ENCODE measurements at places on chromosomes 13 and 19. TPM values are rescaled to one million over a fixed set of nuclear protein-coding genes. Genes with fewer than 3 reads are reported as not detected.

GRCh38 chr19:3389876-3390371 lies 23.5 kb downstream of the NFIC start:
- no peak for DNase-seq

GPR12 gene
- total RNA-seq = not detected

ZNF414 gene
- 26.7 TPM for total RNA-seq

DNA sequence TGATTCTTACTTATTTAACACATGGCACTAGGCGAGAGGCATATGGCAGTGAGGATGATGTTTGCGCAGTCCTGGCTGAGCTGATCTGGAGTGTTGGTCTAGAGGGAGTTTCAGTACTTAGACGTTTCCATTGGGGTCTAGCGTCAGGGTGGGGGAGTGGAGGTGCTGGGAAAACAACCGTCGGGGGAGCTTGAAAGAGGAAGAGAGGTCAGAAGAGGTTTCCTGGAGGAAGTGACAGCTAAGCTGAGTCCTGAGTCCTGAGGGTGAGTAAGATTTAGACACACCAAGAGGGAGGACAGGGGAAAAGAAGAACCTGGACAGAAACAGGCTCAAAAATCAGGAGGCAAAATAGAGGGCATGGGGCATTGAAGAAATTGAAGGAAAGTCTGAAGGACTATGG lies 81.4 kb downstream of the ALOX5AP start:
- DNase-seq = no peak

DNA sequence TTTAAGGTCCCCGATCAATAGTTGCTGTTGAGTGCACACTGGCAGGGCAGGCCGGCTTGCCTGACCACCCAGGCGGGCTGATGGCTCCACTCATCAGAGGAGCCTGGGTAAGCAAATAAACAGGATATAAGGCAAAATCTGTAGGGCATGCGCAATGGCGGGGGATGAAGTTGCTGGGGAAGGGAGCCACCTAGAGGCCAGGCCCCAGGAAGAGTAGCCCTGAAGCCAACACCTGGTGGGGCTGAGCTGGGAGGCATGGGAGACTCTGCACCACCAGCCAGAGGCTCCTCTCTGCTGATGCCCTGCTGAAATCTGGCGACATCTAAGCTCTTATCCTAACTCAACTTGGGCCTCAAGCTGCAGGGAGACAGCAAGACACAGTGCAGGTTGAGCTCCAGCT lies 324.3 kb downstream of the ZNF536 start:
- peak; percentile 67 for DNase-seq

NLRP8 gene
- total RNA-seq = not detected

GGN gene
- 1.3 TPM for total RNA-seq

GRCh38 chr13:38419312-38419873 lies 69.7 kb downstream of the UFM1 start:
- no peak for DNase-seq

LILRA1 gene
- total RNA-seq = not detected

DNA sequence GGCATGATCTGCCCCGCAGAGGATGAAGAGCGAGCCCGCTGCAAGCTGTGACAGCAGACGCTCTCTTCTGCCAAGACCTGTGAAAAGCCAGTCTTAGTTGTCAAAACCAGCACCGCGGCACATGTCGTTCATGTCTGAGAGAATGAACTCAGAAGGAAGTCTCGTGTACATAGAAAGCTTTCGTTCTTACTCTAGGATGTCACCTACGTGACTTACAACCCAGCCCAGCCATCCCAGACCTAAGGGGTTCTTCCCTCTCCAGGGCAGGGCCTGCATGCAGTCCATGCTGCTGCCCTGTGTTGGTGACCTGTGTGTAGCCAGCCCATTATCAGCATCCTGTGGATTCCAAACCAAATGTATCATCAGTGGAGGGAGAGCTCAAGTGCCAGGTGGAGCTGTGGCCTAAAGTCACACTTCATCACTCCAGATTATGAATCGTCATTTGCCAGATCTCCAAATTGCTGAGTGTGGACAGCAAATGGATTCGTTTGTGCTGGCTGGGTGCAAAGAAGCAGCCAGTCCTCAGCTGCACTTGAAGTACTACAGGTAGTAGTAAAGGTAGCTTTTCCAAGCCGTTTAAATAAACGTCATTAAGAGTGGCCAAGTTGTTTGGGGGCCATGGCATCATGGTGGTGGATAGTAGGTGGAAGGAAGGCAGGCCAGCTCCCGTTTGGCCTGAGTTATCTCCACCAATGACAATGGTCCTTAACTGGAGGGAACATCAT lies 73.9 kb upstream of the GPR183 start:
- no peak for DNase-seq

- no peak for DNase-seq
Observed at GRCh38 chr13:39577838-39578491, 25.0 kb downstream of the LHFPL6 start.

DUS3L gene
- 56.8 TPM for total RNA-seq
